ENCODE measurements at places on chromosomes 7 and 10. TPM values are rescaled to one million over a fixed set of nuclear protein-coding genes. Genes with fewer than 3 reads are reported as not detected.

DNA sequence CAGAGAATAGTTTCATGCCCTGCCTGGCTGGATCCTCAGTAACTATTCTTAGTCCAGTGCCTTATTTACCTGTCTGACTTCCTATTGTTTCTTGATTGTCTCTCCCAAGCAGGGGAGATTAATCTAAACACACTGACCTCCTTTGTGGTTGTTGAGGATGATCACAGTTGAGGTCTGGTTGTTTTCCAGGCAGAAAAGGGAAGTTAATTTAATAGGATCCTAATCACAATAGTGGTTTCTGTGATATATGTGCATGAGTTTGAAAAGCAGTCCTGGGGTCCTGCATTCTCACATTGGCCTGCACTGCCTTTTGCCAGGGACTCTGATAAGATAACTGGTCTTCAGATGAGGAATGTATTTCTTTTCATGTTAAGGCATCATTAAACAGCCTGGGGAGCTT lies 130.1 kb downstream of the SND1 start:
- no peak for DNase-seq

DNA sequence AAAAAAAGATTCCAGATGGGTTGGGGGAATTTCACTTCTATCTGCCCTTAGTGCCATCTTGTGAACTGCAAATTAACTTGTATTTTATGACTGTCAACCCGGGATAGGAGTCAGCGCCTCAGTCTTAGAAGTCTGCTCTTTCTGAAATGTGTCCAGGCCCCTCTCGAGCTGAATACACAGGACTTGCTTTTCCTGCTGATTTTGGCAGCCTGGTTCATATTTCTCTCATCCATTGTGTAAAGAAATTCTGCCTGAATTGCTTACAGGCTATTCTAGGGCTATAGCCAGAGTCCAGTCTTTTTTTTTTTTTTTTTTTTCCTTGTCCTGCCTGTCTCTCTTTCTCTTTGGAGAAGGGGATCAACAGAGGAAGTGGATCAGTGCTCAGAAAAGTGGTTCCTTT lies 24.6 kb downstream of the GATA3 start:
- no peak for DNase-seq

DNA sequence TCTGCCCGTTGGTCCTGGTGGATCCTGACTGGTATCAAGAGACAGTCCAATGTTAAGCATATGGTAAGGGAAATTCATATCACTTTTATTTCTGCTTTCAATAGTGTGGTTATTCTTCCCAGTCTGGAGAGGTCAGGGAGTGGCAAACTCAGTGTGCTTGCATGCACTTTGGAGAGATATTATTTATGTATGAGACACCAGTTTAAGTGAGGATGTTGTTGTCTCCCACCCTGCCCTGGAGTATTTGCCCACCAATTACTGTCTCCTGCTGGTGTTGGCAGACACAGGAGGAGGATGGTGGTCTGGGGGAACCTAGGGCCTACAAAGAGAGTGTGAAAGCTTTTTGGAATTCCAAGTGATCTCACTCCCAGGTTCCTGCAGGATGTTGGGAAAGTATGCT lies 59.7 kb downstream of the OR13A1 start:
- no peak for DNase-seq

DNA sequence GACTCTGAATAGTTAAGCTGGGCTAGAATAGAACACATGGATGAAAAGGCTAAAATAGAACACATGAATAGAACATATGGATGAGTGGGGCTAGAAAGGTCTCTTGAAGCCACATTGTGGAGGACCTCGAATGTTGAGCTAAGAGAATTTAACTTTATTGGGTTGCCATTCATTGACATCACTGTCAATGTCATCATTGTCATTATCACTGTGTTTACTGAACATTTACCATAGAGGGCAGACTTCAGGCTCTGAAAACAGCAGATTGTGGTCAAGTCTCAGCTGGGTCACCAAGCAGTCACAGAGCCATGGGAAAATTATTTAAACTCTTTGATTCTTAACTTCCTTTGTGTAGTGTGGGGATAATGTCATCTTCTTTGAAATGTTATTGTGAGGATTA lies 80.4 kb downstream of the WDFY4 start:
- DNase-seq = no peak

- DNase-seq = peak; percentile 68
Measured at GRCh38 chr10:69644658-69645295, 14.7 kb downstream of the FAM241B start.

DNA sequence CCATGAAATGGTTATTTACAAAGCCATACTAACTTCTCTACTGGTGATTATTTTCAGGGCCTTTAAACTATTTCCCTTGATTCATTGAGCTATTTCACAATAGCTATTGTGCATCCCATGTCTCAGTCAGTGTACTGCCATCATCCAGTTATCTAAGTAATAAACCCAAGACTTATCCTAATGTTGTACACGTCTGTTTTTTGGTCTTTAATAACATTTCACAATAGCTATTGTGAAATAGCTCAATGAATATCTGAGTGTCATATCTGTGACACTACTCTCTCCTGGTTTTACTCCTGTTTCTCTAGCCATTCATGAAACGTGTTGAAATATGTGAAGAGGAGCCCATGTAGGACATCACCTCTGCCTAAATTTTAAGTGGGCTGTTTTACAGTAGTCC lies 36.5 kb upstream of the TMEM140 start:
- no peak for DNase-seq

- DNase-seq = no peak
Measured at GRCh38 chr10:75180592-75180991, 30.0 kb upstream of the VDAC2 start.

DNA sequence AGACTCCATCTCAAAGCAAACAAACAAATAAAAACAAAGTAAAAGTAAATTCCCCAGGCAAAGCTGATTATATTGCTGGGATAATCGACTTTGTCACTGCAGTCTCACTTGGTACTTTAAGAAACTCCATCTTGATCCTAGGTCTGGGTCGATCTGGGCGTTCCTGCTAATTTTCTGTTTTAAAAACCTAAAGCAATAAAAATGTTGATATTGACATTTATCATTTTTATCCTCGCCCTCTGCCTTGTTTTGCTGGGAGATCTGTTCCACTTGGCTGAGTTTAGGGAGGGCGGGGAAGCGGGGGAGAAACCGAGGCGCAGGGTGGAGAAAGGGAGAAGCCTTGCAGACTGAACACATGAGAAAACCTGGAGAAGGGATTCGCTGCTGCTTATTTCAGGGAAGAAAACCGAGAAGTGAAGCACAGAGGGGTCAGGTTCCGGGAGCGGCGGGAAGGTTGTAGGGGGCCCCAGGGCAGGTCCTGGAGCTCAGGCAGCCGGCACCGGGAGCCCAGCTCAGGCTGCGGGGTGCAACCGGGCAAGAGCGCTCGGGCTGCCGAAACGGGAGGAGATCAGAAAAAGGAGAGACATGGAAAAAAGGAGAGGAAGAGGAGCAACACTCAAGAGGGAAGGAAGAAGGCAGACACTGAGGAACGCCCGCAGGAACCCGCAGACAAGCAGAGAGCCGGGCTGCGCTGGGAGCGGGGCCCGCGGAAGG lies 27.3 kb upstream of the KMT2C start:
- DNase-seq = no peak

GRCh38 chr7:44431091-44431608 lies 59.3 kb downstream of the NUDCD3 start:
- DNase-seq = no peak

- no peak for DNase-seq
Measured at GRCh38 chr10:44233561-44234482, 151.1 kb downstream of the CXCL12 start.

DNA sequence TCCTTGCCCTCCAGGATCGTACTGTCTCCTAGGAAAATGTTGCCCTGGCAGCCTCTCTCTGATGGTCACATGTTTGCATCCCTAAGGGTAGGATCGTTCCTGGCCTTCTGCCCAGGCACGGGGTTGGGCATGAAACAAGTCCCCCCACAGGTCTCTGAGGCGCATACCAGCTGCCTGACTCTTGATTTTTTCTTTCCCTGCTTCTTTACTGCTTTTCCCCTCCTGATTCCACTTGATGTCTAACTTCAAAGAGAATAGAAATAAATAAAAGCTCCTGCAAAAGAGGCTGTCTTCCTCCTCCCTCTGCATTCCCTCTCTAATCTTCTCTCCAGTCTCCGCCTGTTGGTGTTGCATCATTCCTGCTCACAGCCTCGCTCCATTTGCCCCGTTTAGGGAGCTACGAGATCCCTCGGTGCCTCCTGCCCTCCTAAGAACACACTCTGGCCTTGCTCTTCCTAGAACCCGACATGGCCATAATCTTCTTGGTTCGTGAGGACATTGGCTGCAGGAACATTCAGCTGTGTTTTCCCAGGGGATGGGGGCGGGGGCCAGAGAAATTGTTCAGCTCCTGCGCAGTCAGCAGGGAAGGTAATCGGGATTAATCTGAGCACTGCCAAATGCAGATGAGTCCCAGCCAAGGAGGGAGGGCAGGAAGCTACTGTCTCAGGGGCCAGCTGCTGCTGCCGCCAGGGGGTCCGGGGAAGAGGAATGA lies 26.0 kb downstream of the LEP start:
- DNase-seq = peak; percentile 67

- no peak for DNase-seq
Measured at GRCh38 chr10:97046456-97047082, 139.2 kb downstream of the SLIT1 start.

GRCh38 chr10:21032587-21033319 lies 135.6 kb upstream of the NEBL start:
- no peak for DNase-seq

GRCh38 chr7:53609185-53609584 lies 573.8 kb downstream of the POM121L12 start:
- DNase-seq = no peak

The OGDHL gene
- total RNA-seq = not detected

The POU6F2 gene
- total RNA-seq = 2.9 TPM

The SPDYE2B gene
- total RNA-seq = not detected

The SLC29A4 gene
- total RNA-seq = 8.8 TPM

The SPDYE1 gene
- total RNA-seq = not detected

The ARID5B gene
- 63.8 TPM for total RNA-seq

The IGF2BP3 gene
- 2.0 TPM for total RNA-seq
